ENCODE measurements at places on chromosomes 6 and 20.

DNA sequence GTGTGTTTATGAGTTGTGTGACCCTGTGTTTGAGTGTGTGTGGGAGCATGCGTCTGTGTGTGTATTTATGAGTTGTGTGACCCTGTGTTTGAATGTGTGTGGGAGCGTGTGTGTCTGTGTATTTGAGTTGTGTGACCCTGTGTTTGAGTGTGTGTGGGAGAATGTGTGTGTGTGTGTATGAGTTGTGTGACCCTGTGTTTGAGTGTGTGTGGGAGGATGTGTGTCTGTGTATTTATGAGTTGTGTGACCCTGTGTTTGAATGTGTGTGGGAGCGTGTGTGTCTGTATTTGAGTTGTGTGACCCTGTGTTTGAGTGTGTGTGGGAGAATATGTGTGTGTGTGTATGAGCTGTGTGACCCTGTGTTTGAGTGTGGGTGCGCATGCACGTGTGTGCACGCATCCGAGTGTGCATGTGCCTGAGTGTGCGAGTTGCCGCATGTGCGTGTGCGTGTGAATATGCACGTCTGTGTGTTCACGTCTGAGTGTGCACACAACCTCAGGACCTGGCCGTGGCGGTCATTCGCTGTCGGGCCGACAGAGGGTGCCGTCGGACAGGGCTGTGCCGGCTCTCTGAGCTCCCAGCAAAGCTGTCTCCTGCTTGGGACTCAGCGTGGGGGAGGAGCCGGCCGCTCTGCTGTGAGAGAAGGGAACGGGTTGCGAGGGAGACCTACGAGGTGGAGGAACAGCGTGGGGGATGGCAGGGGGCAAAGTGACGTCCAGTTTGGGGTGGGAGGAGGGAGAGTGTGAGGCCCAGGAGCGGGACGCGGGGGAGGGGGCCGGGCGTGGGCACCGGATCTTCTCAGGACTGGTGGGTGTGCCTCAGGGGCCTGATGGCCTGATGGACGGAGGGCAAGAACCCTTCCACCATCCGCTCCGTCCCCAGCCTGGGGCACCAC, 19.7 kb downstream of the SLC17A9 start:
- peak; percentile 84 for DNase-seq

DNA sequence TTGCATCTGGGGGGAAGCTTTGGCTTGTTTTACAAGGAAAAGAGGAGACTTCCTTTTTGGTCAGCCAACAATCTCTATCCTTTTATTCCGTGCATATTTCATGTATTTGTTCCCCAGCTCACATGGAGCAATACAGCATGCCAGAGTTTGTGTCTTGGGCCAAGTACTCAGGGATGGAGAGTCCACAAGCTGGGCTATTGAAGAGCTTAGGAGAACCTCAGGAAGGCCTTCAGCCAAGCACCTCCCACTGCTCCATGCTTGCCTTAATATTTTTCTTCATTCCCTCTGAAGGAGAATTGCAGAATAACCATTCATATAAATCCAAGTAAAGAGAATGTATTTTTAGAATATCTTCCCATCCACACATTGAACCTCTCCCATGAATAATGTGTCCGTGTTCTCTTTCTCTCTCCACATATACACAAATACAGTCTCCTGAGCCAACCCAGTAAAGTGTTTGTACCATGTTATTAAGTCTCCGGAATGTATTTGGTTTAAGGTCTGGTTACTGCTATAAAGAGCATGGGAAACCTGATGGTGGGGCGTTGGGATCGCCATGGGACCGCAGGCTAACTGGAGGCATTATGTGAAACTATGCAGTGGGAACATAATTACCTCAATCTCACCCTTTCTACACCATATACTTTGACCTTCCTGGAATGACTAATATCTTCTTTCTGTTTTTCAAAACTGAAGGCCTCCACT, 3.0 kb downstream of the LAMA4 start:
- peak; percentile 58 for DNase-seq

DNA sequence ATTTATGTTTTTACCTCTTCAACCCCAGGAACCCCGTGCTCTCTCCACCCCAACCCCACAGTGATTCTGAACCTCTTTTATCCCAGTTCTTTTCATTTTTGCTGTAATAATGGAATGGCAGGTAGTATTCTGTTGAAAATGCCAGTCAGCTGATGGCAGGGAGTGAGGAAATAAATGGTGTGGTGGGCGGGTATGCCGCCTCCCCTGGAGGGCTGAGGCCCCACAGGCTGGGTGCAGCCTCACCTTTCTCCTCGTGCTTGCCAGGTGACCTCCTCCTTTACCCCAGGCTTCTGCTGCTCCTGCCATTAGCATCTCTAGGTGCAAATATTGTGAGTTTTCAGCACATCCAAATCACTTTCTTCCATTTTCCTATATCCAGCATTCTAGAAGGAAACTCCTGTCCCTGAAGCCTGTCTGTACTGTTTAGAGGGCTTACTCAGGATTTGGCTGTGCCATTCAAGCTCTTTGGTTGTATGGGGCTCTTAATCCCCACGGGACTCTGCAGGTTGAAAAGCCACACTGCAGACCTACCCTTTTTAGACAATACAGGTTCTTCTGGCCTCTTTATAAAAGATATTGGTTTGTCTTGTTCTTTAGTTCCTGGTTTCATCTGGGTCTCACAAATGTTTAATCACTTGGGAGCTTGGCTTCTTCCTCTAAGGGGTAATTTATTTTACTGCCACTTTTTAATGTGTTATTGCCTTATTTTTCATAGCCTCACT, 201.8 kb downstream of the JARID2 start:
- DNase-seq, result no peak

DNA sequence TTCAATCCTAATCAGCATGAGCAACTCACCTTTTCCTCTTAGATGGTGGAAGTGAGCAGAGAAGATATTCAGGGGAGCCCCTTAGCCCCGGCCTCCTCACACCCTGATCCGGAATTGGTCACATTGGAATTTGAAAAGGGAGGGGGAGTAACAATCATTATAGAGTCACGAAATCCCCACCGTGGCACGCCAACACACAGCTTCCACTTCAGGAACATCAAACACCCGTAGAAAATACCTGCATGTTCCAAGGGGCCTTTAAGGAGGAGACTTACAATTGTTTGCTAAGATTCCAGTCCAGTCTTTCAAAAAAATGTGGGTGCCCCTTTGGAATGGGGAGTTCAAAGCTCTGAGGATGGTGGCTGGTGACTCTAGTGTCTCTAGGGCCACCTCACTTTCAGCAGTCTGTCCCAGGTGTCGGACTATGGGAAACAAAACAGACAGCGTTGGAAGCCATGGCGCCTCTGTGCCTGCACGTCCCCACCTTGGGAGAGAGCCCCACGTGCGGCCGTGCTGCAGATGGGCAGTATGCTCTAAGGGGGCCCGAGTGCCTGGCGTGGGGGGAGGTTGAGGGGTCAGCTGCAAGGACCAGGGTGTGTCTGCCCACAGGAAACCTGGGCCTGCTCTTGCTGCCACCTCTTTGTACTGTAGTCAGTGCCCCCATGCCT, 2.4 kb downstream of the CD93 start:
- DNase-seq, result no peak

DNA sequence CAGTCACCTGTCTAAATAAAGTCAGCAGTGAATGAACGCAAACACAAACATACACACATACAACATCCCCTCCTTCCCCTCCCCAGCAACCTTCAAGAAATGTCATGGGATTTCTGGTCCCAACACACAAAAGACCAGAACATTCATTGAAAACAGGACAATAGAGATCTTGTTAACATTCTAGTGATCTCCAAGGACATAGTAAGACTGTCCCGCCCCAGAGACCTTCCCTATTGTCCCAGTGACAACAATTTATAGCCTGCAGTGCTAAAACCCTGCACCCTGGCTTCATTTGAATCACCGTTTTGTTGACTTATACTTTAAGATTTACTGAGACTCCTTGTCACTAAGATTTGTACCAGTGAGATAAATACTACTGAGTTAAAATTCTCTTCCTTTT, 143.9 kb upstream of the NOX3 start:
- DNase-seq, result no peak

GRCh38 chr6:70985156-70985555, 28.3 kb upstream of the B3GAT2 start:
- no peak for DNase-seq

GRCh38 chr6:44076356-44077213, 50.7 kb downstream of the MRPL14 start:
- peak; percentile 79 for DNase-seq

DNA sequence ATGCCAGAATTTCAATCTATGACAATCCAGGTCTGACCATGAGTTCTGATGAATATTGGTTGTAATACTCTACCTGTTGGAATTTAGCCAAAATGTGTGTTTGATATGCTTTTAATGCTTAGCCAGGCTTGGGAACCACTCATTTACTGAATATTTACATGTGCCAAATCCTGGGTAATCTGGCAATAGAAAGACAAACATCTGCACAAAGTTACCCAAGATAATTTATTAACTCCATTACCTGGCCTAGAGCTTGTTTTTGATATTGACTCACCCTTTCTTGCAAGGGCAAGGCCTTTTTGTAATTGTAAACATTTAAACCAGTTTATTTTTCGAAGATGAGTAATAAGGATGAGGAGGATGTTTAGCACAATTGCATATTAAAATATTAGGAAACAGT, 13.5 kb upstream of the CD2AP start:
- DNase-seq, result no peak

GRCh38 chr6:24478903-24479302, 10.5 kb downstream of the GPLD1 start:
- no peak for DNase-seq

GRCh38 chr20:33316343-33316742, 33.3 kb downstream of the BPIFB1 start:
- DNase-seq, result no peak

DNA sequence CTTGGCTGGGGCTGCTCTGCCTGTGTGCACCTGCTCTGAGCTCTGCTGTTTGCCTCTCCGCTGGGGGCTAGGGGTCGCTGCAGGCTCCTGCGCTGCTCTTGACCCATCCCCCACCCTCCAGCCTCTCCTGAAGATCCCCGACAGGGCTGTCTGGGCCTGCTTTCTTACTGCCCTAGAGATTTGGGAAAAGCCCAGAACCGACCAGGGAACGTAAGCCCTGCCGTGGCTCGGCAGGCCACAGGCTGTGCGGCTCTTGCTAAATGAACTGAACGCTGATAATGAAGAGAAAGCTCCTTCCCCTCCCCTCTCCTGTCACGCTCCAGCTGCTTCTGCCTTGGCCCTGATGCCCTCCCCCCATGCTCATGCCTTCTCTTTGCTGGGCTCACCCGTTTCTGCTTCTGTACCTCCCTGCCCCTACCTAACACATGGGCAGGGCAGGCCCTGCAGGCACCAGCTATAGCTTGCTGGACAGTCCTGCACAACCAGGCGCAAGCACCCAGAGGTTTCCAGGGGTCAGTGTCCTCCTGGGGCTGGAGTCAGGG, 32.0 kb upstream of the PCMTD2 start:
- DNase-seq, result peak; percentile 46

- no peak for DNase-seq
Observed at GRCh38 chr6:116029535-116029934, 31.2 kb downstream of the FRK start.

DNA sequence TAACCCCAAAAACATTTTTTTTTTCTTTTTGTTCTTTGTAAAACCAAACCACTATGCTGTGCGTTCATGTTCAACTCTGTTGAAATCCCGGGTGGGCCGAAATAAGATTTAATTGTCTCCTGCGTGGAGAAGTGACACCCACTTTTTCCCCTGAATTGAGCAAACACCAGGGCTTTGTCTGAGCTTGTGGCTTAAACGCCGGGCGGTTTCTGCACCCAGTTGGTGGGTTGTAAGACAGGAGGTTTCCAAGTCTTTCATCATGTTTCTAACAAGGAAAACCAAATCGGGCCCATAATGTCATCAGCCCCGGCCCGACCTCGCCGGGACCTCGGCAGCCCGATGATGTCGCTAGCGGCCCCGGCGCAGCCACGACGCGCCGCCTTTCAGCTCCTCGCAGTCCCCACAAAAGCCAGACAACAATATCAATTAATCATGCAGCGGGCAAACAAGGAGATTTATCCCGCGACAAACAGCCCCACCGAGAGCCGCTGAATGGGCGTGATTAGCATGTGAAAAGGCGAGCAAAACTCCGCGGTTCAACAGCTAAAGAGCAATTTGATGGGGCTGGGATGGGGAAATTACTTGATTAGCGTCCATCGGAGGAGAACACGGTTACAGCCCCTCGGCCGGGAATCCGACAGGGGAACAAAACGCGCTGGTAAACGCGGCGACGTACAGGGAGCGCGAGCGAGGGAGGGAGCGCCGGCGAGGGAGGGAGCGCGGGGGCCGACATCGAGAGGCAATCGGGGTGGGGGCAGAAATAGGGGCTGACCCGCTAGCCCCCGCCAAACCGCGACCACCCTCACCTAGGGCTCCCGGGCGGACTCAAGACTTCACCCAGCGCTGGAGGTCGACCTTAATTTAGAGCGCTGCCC, 5.3 kb downstream of the LINC00237 start:
- no peak for DNase-seq

- peak; percentile 58 for DNase-seq
Observed at GRCh38 chr6:163415620-163416556, 1.4 kb downstream of the QKI start.

DNA sequence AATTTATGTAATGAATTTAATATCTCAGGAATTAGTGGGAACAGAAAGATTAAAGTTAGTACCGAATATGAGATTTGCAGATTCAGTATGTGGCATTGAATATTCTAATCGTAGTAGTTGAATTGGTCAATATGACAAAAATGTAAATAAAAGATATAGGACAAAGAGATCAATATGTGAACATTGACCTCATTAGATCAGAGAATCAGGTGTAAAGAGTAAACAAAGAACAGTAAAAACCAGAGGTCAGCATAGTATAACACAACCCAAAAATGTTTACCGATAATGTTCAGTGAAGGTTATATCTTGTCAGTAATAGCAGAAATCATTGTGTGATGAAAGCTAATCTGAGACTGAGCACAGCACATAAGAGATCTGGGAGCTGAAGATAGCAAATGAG, 152.0 kb downstream of the FAM83B start:
- no peak for DNase-seq

DNA sequence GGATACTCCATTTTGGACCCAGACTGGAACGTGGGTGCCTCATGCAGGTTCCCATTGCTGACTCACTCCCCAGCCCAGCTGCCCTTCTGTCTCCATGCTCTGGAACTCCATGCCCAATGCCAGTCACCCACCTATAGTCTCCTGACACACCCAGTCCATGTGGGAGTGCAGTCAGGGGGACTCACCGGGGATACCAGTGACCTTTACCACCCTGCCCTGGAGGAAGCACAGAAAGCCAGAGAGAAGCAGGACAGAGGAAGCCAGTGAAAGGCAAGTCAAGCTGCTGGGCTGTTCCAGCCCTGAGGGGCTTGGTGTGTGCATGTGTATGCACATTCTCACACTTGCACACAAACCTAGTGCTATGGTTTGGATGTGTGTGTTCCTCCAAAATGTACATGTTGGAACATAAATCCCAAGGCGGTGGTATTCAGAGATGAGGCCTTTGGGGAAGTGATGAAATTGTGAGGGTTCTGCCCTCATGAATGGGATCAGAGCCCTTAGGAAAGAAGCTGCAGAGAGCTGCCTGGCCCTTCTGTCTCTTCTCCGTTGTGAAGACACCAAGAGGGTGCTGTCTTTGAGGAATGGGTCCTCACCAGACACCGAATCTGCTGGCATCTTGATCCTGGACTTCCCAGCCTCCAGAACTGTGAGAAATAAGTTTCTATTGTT, 121.4 kb upstream of the MAFB start:
- DNase-seq, result no peak

GRCh38 chr6:4355241-4355640, 219.9 kb upstream of the ECI2 start:
- DNase-seq, result no peak
